ENCODE measurements at places on chromosomes 1 and 21.

DNA sequence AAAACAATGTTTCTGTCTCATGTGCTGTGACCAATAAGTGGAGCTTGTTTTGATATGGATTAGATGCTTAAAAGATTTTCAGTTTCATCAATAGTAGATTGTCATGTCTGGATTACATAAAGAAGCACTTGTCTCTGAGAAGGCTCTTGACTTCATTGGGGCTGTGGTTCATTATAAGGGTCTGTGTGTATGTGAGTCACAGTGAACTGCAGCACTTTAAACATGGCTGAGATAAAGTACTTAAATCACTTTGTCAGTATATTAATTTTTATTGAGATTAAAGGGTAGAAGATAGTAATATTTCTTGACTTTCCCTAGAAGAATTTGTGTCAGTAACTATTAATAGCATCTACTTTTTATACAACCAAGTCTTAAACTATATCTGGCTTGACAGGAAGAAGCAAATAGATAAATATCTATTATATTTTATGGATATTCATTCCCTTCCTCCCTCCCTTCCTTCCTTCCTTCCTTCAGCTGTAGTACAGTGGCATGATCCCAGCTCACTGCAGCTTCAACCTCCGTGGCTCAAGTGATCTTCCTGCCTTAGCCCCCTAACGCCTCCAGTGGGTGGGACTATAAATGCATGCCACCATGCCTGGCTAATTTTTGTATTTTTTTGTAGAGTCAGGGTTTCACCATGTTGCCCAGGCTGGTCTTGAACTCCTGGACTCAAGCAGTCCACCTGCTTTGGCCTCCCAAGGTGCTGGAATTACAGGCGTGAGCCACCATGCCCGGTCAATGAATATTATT lies 48.8 kb downstream of the ZFYVE9 start:
- DNase-seq, result no peak

DNA sequence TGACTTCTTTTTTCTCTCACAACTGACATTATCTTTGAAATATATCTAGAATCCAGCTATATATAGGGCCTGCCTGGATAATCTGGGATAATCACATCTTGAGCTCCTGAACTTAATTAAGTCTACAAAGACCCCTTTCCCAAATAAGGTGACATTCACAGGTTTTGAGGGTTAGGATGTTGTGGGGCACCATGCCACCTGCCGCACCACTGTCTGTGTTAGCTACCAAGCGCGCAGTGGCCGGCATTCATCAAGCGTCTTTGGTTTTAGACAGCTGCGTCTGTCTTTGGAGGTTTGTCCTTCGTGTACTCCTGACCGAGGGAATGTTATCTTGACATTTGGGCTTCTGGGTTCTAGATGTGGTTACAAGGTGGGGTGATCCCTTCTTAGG lies 7.5 kb downstream of the TRAPPC10 start:
- DNase-seq, result no peak

DNA sequence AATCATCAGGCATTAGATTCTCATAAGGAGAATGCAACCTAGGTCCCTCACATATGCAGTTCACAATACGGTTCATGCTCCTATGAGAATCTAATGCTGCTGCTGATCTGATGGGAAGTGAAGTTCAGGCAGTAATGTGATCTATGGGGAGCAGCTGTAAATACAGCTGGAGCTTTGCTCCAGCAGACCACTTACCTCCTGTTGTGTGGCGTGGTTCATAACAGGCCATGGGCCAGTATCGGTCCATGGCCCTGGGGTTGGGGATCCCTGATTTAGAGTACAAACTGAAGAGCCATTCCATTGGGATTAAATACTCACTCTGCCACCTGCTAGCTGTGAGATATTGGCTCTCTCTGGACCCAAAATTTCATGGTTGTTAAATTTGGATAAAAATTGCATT lies 244.6 kb upstream of the POGK start:
- no peak for DNase-seq

GRCh38 chr1:40044110-40044509 lies 3.6 kb downstream of the CAP1 start:
- no peak for DNase-seq

DNA sequence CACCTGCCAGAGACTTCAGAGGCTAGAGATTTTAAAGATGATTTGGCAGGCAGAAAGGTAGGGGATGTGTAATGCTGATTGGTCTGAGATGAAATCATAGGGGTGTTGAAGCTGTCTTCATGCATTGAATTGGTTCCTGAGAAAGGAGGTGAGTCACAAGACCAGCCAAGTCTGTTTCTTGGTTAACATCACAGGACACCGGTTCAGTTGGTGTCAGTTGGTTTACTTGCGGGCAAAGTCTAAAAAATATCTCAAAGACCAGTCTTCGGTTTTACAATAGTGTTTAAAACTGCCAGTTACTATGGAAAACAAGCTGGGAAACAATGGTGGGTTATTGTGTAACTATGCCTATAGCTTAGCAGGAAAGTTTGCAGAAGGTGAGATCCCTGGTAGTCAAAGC lies 305.9 kb downstream of the BARHL2 start:
- DNase-seq, result no peak

- DNase-seq, result no peak
These were observed 35.8 kb downstream of the DYRK1A start for GRCh38 chr21:37402251-37402867.

DNA sequence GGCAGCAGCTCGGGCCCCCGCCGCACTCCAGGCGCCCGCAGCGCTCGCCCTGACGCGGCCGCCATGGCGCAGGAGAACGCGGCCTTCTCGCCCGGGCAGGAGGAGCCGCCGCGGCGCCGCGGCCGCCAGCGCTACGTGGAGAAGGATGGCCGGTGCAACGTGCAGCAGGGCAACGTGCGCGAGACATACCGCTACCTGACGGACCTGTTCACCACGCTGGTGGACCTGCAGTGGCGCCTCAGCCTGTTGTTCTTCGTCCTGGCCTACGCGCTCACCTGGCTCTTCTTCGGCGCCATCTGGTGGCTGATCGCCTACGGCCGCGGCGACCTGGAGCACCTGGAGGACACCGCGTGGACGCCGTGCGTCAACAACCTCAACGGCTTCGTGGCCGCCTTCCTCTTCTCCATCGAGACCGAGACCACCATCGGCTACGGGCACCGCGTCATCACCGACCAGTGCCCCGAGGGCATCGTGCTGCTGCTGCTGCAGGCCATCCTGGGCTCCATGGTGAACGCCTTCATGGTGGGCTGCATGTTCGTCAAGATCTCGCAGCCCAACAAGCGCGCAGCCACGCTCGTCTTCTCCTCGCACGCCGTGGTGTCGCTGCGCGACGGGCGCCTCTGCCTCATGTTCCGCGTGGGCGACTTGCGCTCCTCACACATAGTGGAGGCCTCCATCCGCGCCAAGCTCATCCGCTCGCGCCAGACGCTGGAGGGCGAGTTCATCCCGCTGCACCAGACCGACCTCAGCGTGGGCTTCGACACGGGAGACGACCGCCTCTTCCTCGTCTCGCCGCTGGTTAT lies 2.8 kb downstream of the KCNJ9 start:
- peak; percentile 58 for DNase-seq

- DNase-seq, result no peak
These were observed 6.5 kb upstream of the SDHB start for GRCh38 chr1:17060306-17060749.

DNA sequence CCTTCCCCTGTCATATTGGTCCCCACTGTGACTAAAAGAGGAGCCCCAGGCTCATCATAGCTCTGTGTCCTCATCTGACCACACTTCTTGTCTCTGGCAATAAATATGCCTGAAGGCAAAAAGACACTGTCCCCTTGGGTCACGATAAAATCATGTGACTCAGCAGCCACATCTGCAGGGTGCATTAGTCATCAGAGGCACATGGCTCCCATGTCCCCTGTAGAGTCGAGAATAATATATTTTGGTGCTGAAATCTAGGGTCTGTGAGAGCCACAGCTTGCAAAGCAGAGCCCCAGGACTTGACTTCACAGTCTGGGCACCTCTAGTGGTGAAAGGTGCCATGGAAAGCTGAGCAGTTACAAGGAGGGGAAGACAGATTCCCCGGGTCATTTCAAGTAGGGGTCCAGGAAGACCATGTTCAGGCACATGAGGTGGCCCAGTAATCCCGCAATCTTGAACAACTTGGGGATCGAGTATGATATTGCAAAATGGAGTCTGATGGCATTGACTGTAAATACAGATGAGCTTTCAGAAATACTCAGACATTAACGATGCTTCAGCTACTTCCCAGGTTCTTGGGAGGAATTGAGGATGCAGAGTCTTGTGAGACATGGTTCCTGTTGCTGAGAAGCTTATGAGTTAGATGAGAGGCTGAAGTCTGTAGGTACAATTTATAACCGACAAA lies 68.6 kb downstream of the SLC35F3 start:
- no peak for DNase-seq

- no peak for DNase-seq
These were observed at the start of gene SLC30A2 for GRCh38 chr1:26045722-26046245. Gene SLC30A2, minus strand, starts transcription at chr1:26046118. Its CDS starts 222 bp downstream, at chr1:26045896.

- no peak for DNase-seq
These were observed 170.8 kb upstream of the SAMSN1 start for GRCh38 chr21:14716761-14717396.

DNA sequence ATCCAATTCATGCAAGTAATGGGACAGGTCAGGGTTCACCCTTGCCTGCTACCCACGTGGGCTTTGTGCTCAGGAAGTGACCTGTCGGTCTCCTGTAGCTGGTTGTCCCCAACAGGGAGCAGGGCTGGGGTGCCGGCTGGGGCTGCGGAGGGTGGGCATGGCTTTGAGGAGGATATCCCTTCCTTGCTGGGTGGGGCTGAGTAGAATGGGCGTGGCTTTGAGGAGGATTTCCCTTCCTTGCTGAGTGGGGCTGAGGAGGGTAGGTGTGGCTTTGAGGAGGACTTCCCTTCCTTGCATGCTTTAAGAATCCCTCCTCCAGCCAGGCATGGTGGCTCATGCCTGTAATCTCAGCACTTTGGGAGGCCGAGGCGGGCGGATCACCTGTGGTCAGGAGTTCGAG lies 151.3 kb downstream of the CLIC6 start:
- no peak for DNase-seq

GRCh38 chr1:76037324-76037723 lies 37.2 kb upstream of the ST6GALNAC3 start:
- DNase-seq, result no peak

GRCh38 chr1:31822766-31823165 lies 6.9 kb upstream of the SPOCD1 start:
- no peak for DNase-seq

GRCh38 chr21:33700491-33700890 lies 58.2 kb downstream of the ITSN1 start:
- DNase-seq, result no peak

DNA sequence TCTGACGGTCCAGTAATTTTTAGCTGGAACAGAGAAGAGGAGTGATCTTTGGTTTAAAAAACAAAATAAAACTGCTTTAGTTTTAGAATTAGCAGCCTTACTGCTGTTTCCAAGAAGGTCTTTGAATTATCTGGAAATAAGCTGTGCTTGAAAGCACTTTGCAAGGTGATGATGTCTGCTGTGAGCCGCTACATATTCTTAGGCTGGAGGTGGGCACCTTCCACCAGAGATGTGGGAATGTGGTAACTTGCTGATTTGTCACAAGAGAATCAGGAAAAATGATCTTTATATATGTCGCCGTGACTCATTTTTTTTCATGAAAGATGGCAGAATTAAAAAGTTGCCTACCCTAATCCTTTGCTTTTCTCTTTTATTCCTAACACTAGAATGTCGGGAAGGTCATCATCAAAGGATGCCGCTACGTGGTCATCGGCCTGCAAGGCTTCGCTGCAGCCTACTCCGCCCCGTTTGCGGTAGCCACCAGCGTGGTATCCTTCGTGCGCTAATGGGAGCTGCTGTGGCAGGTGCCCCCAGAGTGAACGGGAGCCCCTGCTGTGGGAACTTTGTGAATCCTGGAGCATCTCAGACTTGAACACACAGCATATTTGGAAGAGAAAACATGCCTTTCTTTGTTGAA lies 6.2 kb downstream of the C1orf115 start:
- no peak for DNase-seq

DNA sequence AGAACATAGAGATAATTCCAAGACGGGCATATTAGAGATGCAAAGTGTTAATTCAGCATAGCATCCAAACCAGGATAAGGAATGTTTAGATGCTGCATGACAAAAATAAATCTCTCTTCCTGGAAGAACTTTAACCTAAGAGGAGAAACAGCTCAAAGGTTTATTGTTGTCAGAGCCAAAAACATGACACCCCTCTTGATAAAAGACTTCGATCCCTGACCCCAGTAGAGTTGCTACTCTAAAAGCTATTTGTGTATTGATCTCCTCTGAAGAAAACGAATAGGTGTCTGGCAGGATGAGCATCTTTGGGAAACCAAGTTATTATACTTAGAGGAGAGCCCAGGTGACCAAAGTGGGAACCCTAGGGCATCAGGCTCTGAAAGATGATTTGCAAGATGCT lies 158.1 kb downstream of the PIGK start:
- no peak for DNase-seq

DNA sequence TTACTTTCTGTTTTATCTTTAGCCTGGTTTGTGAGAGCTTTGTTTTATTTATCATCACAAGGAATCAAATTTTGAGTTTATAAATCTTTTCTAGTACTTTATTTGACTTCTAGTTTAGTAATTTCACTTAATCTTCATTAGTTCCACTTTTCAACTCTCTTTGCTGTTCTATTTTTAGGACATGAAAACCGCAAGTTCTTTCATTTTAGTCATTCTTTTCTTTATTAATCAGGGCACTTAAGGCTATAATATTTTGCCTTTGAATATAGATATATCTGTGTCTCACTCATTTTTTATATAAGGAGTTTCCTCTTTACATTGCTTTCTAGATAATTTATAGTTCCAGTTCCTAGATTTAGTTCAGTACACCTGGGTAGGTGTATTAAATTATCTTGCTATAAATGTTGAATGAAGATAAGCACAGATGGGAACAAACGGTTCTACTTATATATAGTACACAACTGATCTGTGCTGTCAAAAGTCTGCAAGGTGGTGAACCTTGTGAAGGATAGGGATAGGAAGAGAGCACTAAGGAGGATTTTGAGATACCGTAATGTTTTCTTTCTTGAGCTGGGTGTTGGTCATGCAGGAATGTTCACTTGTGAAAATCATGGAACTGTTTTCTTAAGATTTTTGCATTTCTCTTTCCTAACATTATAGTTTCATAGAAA lies 402.3 kb downstream of the RYR2 start:
- DNase-seq, result no peak

DNA sequence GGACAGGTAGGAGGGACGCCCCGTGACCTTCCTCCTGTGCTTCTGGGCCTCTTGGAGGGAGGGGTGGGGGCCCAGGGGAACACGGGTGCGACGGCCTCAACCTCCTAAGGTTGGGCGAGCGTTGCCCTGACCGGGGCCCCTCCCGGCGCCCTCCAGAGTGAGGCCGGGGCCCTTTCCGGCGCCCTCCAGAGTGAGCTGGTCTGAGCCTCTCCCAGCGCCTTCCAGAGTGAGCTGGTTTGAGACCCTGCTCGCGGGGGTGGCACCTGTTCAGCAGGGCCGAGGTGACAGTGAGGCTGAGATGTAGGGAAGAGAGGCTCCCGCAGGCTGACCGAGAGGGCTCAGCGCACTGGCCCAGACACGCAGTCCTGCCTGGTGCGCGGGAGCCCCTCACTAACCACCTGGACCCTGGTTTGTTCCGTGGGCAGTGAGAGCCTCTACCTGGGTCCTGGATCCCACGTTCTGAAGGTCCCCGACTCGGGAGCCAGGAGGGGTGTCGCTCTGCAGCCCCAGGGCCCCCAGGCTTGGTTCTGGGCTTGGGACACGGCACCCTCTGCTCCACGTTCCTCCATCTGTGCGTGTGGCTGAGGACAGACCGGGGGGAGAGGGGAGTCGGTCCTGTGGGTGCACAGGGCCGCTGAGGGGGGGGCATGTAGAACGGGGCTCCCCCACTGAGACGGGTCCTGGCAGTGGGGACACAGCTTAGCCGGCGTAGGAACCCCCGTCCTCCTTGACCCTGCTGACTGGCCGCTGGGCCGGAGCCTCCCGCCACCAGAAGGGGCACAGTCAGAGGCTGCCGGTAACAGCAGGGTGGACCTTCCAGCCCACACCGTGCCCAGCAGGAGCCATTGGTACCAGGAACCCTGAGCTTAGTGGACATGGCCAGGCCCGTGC lies 1.4 kb downstream of the COL6A1 start:
- DNase-seq, result no peak

Data from effector CD8-positive, alpha-beta T cell (primary cell).